Forelimb muscle (tissue), 1 donor: ENCODE measurements at places on chromosomes 16 and 17.

- no peak for DNase-seq
Observed at GRCh38 chr17:42337442-42337841, 49.1 kb downstream of the STAT5A start.

DNA sequence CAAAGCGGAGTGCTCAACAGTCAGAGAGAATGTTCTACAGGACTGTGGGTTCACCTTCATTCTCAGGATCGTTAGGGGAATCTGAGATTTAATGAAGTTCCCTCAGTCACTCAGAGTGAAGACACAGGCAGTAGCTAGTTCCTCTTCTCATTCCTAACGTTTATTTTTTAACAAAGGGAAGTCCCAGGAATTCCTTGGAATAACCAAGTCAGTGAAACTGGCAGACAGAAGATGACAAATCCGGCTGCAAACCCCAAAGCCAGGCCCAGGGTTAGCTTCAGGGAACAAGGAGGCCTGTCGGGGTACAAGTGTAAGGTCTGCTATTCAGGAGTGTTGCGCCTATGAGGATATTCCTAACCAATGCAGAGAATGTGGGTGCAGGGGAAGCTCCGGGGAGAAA is 42.0 kb downstream of the COTL1 start:
- no peak for DNase-seq

- DNase-seq = no peak
Observed at GRCh38 chr16:55815320-55815719, 17.6 kb downstream of the CES1 start.

GRCh38 chr17:18041776-18042175 is 2.6 kb downstream of the GID4 start:
- no peak for DNase-seq

DNA sequence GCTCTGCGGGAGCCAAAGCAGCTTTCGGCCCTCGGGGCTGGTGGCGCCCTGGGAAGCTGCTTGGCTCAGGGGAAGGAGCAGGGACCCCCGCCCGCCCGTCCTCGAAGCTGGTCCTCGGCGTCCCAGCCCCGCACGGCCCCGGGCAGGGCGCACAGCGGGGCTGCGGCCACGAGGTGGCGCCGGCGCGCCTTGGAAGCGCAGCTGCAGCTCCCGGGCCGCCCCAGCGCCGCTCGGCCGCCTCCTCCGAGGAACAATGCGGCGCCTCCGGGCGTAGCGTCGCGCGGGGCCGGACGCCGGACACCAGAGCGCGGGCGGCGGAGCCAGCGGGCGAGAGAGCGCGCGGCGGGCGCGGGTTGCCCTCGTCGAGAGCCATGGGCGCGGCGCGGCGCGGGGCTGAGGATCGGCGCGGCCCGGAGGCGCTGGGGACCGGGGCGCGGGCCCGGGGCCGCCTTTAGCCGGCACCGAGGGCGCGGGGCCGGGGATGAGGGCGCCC is at the start of gene MGAT5B:
Gene MGAT5B (plus strand): TSS at position 229 of the 493 bp plus-strand sequence. CDS start 626 bp downstream, outside the sequence.
- DNase-seq = peak; percentile 39

DNA sequence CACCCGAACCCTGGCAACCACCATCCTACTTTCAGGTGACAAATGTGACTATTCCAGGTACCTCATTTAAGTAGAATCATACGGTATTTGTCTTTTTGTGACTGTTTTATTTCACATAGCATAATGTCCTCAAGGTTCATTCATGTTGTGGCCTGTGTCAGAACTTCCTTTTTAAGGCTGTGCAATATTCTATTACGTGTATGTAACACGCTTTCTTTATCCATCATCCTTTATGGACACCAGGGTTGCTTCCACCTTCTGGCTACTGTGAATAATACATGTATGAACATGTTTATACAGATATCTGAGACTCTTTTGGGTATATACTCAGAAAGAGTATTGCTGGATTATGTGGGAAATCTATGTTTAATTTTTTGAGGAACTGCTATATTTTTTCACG is 28.7 kb upstream of the RSL1D1 start:
- DNase-seq = no peak

DNA sequence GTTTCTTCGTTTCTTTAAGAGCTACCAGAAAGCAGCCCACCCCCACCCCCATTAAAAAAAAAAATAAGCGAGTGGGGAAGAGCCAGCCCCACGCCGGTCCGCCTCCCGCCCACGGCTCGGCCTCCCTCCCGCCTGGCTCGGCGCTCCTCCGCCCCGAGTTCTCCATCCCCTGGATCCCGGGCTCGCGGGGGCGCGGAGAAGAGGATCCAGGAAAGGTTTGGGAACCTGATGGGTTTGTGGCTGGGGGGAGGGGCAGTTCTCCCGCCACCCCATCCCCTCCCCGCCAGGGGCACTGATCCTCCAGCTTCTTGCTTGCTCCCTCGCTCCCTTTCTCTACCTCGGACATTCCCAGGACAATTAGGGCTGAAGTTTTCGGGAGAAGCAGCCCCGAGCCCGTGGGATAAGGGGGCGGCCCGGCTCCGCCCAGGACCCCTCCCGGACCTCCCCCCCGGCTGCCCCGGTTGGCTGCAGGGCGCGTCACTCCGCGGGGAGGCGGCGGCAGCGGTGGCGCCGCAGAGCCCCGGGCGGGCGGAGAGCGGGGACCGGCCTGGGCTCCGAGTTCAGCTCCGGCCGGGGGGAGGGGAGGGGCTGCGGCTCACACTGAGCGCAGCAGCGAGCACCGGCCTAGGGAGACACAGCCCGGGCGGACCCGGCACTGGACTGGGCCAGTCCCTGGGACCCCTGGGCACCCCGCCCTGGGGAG is 1.0 kb upstream of the SALL1 start:
- DNase-seq = no peak

DNA sequence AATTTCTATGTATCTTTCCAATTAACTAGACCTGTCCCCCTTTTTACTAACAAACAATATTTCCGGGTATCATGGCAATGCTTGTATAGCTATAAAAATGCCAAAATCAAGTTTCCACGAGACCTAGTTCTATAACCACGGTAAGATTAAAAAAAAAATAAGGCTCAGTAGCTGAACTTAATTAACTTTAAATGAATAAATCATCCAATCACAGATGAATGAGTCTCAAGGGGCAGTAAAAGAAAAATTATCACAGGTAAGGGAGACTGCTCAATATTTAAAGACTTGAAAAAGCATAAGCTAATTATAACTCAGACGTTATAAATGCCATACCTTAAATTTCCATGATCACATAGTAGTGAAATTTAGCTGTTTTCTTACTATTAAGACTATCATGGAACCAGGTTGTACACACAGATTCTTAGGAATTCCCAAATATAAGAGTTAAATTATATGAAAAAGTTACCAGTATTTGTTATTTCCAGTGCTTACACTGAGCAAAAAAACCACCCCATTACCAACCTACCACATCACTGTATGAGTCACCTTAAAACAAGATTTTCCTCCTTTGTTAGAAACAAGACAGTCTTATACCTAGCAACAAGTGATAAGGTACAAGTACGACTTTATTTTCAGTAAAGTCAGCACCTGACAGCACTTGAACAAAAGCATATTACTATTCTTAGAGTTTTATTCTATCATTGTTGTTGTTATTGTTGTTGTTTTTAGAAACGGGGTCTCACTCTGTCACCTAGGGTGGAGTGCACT is 20.6 kb downstream of the SSH2 start:
- DNase-seq = no peak

DNA sequence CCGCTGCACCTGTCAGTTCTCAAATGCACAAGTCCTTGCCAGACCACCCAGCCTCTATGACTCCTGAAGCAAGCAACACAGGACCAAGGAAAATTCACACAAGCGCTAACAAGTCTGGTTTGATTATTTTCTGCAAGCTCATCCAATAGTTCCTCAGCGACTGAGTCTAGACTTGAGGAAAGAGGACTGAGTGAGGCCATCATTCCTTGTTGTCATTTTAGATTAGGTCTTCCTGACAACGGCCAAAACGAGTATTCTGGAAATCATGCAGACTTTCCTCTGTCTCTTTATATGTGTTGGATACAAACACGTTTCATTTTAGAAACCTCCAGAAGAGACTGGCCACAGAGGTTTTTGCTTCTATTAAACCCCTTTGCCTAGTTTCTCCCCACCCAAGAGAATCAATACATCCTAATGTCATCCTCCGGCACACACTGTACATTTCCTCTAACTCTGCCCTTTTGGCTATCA is 561 bp downstream of the CCDC47 start:
- DNase-seq = no peak
